Activated CD4-positive, alpha-beta T cell treated with anti-CD3 and anti-CD28 coated beads for 4 hours (primary cell): ENCODE measurements at places on chromosomes 4 and X.

DNA sequence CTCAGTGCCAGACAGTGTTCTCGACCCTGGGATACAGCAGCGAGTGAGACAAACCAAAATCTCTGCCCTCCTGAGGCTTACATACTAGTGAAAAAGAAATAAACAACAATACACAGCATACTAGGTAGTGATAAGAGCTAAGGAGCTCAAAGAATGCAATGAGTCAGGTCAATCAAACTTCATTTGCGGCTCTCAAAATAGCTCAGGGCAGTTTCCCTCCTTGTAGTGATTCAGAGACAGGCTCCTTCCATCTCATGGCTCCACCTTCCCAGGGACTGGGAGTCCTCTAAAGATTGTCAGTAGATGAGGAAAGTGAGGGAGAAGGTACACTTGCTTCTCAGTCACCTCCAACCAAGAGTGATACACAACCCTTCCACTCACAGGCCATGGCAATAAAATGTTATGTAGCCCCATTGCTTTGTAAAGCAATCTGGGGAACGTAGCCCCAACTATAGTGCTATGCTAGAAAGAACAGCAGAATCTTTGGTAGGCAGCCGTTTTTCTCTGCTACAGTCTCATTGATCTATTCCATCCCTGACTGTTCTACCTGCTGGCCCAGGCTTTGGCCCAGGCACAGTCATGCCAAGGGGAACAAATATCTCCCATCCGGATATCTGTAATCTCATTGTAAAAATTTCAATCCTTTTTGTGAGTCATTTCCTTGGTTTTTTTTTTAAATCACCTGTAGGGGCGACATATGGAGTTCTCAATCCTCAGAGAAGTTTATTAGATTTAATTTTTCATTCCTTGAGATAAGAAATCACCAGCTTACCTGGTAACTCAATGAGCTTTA, 183.1 kb upstream of the S100G start:
- no peak for DNase-seq

GRCh38 chr4:178899084-178899483, 1456.8 kb upstream of the AGA start:
- DNase-seq: no peak

- DNase-seq: no peak
Observed at GRCh38 chr4:127120441-127121090, 512.2 kb upstream of the INTU start.

GRCh38 chrX:68693481-68694434, 46.3 kb downstream of the STARD8 start:
- no peak for DNase-seq

GRCh38 chr4:117560329-117560728, 474.0 kb upstream of the NDST3 start:
- no peak for DNase-seq

DNA sequence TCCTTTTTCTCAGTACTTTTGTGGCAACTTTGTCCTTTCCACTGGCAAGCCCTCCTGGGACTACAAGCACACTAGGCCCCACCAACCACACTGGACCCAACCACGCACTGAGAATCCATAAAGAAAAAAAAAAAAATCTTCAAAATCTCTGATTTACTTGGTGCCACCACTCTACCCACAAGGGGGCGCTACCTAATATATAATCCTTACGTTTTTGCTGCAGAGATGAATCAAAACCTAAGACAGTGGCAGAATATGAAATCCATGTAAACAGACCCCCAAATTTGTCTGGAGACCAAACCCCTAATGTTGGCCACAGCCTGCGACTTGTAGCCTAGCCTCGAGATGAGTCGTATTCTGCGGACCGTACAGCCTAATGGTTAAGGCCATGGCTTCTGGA, 63.5 kb upstream of the ARHGAP36 start:
- no peak for DNase-seq

GRCh38 chrX:15233416-15234015, 36.4 kb downstream of the ASB9 start:
- no peak for DNase-seq

DNA sequence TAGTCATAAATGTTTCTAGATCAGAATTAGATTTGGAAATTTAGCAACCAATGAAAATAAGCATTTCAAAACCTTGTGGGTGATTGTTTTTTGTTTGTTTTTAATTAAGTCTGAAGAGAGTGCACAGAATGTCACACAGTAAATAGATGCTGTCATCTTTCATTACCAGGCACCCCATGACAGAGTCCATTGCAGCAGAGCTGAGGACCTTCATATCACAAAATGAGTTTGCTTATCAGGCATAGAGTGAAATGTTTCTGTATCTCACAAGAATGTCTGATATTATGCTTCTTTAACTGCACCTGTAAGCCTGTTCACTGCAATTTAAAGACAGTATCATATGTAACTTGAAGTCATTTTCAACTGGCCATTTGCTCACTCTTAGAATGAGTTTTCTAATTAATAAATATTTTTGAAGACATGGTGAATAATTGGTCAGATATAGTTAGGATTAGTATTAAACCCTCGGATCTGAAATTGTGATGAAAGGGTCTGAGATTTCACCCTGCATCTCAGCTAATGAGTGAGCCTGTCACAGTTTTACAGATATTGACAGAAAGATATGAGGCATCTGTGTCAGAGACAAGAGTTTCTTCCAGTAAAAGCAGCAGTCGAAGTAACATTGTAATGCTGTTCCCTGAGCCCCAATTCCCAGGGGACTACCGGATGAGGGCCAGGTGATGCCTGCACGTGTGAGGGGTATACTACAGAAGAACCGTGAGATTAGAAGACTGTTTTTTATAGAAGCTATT, 416.4 kb downstream of the CCSER1 start:
- no peak for DNase-seq

DNA sequence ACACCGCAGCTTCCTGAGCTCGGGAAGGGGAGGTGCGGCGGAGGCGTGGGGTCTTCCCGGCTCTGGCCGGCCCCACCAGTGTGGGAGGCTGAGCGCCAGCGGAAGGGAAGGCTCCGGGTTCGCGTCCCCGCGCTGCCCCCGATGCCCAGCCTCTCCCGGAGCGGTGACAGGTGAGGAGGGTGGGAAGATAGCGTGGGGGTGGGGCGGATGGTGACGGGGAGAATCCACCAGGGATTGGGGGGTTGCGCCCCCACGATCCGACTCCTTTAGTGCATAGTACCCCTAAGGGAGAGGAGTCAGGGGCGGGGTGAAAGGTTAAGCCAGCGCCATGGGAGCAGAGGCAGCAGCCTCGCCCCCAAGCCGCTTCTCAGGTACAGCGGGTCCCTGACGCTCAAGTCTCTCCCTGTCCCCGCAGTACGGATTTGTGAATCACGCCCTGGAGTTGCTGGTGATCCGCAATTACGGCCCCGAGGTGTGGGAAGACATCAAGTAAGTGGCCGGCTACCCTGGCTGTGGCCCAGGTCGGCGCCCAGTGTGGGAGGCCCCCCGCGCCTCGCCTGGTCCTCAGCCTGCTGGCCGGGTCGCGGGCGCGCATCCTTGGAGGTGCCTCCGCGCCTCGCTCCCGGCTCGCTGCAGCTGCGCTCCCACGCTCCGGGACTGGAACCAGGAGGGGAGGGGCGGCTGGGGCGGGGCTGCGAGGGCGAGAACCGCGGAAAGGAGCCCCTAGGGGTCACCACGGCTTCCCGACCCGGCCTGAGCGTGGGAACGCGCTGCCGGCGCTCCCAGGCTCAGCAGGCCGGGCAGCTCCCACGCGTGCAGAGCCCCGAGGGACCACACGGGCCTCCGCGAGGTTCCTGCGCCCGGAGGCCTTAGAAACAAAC, 791 bp downstream of the GUCY1B1 start:
- DNase-seq: peak; percentile 1
